ENCODE measurements at places on chromosomes 7 and 10.

- no peak for DNase-seq
Observed at GRCh38 chr7:96598421-96598820, 111.2 kb downstream of the SEM1 start.

GRCh38 chr10:60967854-60968484 is 24.0 kb upstream of the RHOBTB1 start:
- no peak for DNase-seq

DNA sequence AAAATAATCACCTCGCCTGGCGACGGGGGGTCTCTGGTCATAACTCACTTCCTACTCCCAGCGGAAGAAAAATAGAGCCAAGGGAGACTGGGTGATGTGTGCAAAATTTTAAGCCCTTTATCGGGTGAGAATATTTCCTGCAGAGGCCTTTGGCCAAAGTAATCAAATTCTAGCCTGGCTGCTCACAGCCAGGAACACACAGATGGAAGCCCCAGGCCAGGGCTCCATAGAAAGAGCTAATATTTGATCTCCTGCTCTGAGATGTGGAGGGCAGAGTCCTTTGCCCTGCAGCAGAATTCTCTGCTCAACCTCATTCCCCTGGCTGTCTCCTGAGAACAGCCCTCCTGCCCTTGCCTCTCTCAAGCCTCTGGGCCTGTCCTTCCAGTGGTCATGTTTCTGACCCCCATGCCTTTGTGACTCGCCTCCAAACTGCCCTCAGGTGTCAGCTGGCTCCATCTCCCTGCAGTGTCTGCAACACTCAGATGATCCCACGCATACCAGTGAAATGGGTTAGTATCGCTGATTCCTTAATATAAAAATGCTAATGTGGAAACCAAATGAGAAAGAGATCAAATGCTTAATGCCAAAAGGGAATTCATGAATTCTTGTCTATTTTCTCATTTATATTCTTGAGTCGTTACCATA is 34.5 kb downstream of the FRMD4A start:
- DNase-seq = no peak

GRCh38 chr10:132064771-132065437 is 842 bp upstream of the JAKMIP3 start:
- no peak for DNase-seq
